ENCODE measurements at places on chromosomes 1 and 21.

GRCh38 chr1:201634261-201634660 lies 95.3 kb downstream of the NAV1 start:
- peak; percentile 46 for DNase-seq

- DNase-seq: no peak
Measured at GRCh38 chr1:211739671-211740411, 64.4 kb upstream of the NEK2 start.

GRCh38 chr1:44820328-44821239 lies 12.3 kb downstream of the BTBD19 start:
- no peak for DNase-seq

DNA sequence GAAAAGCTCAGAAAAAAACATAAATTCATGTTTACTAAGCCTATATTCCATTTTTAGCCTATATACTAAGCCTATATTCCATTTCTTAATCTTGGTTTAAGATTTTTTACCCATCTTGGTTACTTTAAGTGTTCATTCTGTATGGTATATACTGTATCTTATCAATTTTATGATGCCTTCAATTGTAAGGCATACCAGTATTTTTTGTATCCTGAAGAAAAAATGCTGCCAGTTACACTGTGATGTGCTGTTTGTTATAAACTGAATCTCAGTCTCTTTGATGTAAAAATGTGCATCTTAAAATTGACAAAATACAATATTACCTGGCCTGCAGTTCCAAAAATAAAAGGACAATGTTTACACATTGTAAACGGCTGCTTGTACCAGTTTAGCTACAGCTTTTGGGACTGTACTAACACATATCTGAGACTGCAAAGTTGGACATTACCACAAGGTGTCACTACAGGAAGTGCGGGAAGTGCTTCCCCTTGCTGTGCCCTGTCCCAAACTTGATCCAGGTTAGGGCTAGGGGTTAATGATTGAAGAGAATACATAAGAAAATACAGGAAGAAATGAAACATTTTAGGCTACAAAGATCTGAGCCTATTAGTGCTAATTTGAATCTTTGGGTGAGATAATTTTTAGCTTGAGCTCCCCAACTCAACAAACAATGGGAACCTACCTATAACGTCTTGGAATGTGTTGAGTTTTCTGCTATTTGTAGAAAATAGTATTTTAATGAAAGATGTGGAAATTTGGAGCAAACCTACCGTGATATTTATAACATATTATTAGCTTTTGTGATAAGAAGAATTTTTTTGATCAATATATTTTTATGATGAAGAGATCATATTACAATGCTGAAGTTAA lies 108.9 kb downstream of the LBR start:
- peak; percentile 52 for DNase-seq

- DNase-seq: no peak
Measured at GRCh38 chr1:38293567-38293966, 247.0 kb upstream of the POU3F1 start.

- DNase-seq: no peak
Measured at GRCh38 chr1:80050523-80050922, 1044.0 kb upstream of the ADGRL4 start.

DNA sequence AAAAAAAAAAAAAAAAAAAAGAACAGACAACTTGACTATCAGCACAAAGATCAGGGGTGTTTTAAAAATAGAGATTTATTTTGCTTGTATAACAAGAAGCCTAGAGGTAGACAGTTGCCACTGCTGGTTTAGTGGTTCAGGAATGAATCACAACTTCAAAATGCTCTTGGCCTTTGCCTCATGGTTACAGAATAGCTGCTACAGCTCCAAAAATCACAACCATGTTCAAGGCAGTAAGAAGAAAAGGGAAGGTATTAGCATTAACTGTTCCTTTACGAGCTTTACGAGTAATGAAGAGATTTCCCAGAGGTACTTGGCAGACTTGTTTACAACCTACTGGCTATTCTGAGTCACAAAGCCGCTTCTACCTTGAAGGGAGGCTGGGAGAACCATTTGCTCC lies 52.5 kb upstream of the PPM1J start:
- no peak for DNase-seq

DNA sequence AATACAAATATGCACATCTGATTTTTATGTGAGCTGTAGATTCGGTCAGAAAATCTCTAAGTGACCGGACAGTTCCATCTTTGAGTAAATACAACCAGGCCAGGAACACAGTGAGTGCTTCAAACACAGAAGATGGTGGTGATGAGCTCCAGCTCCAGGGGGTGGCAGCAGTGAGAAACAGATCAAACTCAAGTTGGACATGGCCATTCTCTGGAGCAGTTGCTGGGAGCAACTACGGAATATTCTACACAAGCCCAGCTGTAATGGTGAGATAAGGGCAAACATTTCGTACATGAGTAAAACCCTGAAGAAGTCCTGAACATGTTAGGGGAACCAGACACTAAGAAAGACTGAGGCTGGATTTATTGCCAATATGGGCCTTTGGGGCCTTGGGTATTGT lies 100.7 kb downstream of the BARHL2 start:
- DNase-seq: no peak

DNA sequence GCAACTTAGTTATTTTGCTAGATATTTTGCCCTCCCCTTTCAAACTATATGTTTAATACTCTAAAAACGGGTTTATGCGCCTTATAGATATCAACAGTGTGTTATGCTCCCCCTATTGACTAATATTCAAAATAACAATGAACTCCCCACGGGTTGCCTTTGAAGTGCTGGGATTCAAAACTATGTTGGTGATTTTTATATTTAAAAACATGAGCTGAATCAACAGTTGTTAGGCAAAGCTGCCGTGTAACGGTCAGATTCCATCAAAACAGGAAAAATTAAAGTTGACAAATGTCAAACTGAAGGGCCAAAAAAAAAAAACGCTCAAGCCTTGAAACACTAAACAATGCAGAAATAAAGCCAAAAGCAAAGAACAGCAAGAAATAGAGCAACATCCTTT lies 2.5 kb downstream of the TGFBR3 start:
- peak; percentile 53 for DNase-seq

DNA sequence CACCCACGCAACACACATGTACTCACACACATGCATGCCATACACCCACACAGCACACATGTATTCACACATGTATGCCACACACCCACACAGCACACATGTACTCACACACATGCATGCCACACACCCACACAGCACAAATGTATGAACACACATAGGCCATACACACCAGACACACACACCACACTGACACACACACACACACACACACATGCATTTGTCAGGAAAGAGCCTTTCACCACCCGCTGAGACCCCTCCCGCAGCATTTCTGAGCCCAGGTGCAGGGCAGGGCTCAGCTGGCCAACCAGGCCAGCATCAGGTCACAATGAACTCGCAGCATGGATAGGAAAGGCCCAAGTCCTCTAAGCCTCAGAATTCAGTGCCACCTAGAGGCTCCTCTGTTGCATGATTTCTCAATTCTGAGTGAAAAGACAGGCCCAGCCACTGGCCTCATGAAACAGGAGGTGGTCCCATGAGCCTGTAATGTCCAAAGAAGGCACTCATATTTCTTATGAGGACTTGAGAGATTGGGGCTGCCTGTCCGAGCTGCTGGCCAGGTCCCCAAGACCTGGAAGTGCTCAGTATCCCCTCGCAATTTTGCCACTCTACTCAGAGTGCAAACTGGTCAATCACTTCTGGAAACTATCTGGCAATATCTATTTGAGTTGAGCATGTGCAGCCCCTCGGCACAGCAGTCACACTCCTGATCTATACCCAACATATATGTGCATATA lies 57.3 kb downstream of the PSMG1 start:
- peak; percentile 76 for DNase-seq

DNA sequence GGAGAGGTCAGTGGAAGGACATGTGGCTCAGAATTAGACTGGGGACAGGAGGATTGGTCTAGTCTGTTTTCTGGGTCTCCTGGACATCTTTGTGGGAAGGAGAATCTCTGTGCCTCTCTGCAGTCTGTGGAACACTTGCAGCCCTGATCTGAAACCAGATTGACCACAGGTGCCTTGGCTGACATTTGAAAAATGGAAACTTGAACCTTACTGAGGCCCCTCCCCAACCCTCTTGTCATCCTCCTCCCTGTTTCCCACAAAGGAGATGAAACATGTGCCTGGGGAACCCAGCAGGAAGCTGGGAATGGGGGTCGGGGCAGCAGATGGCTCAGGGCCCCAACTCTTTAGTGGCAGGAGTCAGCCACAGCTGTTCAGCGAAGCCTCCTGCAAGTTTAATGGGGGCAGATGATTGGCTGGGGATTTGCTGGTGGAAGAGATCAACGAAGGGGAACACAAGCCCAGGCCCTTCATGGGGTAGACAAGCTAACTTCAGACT lies 18.1 kb downstream of the VASH2 start:
- no peak for DNase-seq

DNA sequence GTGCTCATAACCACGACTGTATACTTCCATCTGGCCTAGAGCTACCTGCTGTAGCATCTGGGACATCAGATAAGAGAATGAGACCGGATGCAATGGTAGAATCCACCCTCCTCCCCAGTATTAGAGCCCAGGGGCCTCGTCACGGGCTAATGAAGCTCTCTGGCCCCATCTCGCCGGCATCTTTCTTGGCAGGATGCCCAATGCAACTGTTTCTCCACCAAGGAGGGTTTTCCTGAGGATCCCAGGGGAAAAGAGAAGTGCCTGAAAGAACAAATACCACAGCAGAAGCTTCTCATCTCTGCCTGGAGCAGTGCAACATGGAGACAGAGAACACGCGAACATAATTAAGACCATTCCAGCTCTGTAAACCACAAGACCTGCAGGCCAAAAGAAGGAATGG lies 80.0 kb downstream of the VWA5B1 start:
- DNase-seq: peak; percentile 69

DNA sequence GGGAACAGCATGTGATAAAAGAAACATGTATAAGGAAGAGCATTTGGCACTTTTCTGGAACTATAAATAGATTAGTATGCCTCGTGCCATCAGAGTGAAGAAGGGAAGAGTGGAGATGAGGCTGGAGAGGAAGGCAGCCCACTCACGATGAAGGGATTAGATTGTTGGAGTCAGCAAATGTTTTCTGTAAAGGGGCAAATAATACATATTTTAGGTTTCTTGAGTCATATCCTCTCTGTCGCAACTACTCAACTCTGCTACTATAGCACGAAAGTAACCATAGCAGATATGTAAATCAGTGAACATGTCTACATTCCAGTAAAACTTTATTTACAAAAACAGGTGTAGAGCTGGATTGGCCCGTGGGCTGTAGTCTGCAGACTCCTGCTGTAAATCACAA lies 147.8 kb downstream of the TENT5C start:
- peak; percentile 78 for DNase-seq

DNA sequence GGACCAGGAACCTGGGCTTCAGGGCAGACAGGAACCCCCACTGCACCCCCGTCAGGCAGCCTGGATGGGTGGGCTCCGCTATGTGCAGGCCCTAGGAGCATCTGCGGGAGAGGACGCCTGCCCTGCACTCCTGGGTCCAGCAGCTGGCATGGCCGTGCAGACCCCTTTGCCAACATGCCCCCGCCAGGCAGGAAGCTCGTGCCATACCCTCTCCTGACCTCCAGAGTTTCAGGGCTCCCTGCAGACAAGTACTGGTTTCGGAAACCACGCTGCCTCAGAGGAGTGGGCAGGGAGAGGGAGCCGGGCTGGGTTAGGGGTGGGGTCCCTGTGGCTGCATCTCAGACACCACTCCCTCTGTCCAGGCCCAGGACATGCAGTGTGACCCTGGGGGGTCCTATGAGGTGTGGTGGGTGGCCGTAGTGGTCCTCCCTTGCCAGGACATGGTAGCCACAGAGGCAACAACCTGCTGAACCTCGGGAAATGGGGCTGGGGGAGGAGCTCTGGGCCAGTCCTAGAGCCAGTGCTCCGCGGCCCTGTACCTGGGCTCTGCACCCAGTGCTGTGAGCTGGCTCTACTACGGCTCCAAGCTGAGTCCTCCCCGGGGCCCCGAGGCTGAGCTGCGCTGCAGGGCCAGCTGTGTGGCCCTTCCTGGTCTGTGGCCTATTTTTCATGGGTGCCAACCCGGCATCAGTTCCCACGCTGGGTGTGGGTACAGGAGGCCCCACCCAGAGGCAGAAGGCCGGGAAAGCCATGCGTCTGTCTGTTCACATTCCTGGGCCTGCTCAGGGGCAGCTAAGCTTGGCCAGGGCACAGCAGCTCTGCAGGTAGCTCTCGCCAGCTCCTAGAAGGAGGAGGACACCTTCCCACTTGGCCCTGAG lies 1.4 kb downstream of the PLEKHN1 start:
- no peak for DNase-seq

GRCh38 chr1:41160498-41161110 lies 81.5 kb downstream of the SCMH1 start:
- DNase-seq: no peak

GRCh38 chr1:211336161-211336560 lies 9.5 kb downstream of the TRAF5 start:
- DNase-seq: no peak

DNA sequence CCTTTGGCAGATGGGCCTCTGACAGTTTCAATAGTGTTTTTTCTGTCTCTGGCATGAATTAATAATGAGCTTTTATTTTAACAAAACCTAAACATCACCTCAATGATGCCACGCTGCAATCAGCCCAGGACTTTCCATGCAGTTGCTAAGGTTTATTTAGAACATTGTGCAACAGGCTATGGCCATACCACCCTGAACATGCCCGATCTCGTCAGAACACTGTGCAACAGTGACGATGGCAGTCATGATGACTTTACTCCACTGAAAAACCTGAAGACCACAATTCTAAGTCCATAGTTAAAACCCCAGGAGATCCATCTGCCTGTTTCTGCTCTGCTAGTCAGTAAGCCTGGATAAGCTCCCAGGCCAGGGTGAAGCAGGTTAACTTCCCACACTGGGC lies 310.0 kb downstream of the PBX1 start:
- no peak for DNase-seq

DNA sequence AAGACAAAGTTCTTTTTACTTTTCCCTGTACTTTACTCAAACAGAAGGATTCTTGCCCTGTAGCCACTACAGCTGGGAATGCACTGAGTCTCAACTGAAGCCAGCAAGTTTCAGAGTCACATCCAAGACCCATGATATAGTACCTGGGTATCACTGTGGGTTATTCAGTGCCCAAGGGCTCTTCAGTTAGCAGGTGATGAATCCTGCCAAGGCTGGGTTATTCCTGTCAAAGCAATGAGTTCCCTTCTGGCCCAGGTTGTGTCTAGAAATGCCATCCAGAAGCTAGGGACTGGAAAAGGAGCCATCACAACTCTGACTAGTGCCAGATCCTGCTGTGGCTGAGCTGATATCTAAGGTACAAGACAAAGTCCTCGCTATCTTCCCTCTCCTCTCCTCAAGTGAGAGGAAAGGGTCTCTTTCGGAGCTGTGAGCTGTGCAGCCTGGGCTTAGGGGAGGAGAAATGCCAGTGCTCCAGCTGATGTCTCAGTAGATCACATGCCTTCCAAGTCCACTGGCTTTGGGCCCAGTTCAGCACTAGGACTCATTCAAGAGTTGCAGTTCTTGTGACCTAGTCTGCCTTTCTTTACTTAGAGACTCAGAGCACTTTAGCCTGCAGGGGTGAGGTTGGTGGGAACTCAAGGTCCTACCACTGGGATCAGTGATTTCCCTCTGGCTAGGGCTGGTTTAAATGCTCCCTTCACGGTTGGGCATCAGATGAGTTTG lies 369.4 kb downstream of the TBX15 start:
- DNase-seq: peak; percentile 12

GRCh38 chr1:228884615-228885566 lies 149.6 kb downstream of the RHOU start:
- DNase-seq: no peak

GRCh38 chr1:225845571-225846259 lies 35.8 kb downstream of the EPHX1 start:
- DNase-seq: peak; percentile 76
